Suprapubic skin (tissue), 4 donors: ENCODE measurements at places on chromosomes 3 and 15. TPM values are rescaled to one million over a fixed set of nuclear protein-coding genes. Genes with fewer than 3 reads are reported as not detected.

The CIB1 gene
- total RNA-seq: 16.2 TPM

The RGMA gene
- 16.6 TPM for total RNA-seq

The CASR gene
- not detected for total RNA-seq

The MYD88 gene
- total RNA-seq: 27.8 TPM

The ITGA11 gene
- total RNA-seq: 1.2 TPM

The DMXL2 gene
- total RNA-seq: 10.1 TPM

- H3K36me3 ChIP-seq: no peaks in the 10 kb centered on the region
- H3K27ac ChIP-seq: no peak overlapping the region
- H3K4me3 ChIP-seq: no peak overlapping the region
Measured at GRCh38 chr3:126039870-126040269, 44.1 kb downstream of the SLC41A3 start.

GRCh38 chr3:177753451-177754155 is 556.3 kb upstream of the TBL1XR1 start:
- no peaks in the 10 kb centered on the region for H3K27me3 ChIP-seq
- H3K4me1 ChIP-seq: peaks cover 8% of the 10 kb centered on the region
- no peak overlapping the region for H3K27ac ChIP-seq
- no peak for DNase-seq
